ENCODE measurements at places on chromosomes 7 and 10.
A peak's percentile ranks its signal among the peaks of the same experiment; 100 is the strongest.

- no peak for DNase-seq
These were observed 17.0 kb upstream of the TTYH3 start for GRCh38 chr7:2614631-2615330.

- DNase-seq = no peak
These were observed 343.7 kb downstream of the GLRX3 start for GRCh38 chr10:130479926-130480325.

- DNase-seq = no peak
These were observed 19.8 kb downstream of the CEP41 start for GRCh38 chr7:130420943-130421578.

- no peak for DNase-seq
These were observed 5.7 kb downstream of the SEMA3A start for GRCh38 chr7:84188786-84189405.

DNA sequence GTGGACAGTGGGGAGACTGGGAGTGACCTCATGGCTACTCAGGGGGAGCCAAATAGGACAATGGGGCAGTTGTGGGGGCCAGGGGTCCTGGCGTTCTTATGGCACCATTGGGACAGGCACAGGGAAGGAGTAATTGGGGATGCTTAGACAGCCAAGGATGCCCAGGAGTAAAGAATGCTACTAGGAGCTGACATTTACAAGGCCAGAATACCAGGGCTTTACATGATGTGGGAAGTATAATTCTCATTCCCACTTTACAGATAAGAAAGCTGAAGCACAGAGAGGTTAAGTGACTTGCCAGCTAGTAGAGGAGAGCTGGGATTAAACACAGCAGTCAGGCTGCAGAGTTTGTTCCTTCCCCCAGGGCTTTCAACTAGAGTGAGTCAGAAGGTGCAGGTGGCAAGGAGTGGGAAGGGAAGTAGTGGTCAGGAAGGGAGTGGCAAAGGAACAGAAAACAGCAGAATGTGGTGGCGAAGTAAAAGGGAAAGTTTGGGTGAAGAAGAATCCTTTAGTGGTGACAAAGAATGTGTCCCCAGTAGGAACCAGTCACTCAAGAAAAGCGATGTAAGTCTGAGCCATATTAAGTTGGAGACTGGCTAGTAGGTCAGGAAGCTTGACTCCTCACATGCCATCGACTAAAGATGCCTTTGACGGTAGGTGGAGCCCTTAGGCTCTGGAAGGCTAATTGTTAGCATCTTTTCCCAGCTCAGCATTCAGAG is 32.8 kb downstream of the CPVL start:
- peak; percentile 6 for DNase-seq

DNA sequence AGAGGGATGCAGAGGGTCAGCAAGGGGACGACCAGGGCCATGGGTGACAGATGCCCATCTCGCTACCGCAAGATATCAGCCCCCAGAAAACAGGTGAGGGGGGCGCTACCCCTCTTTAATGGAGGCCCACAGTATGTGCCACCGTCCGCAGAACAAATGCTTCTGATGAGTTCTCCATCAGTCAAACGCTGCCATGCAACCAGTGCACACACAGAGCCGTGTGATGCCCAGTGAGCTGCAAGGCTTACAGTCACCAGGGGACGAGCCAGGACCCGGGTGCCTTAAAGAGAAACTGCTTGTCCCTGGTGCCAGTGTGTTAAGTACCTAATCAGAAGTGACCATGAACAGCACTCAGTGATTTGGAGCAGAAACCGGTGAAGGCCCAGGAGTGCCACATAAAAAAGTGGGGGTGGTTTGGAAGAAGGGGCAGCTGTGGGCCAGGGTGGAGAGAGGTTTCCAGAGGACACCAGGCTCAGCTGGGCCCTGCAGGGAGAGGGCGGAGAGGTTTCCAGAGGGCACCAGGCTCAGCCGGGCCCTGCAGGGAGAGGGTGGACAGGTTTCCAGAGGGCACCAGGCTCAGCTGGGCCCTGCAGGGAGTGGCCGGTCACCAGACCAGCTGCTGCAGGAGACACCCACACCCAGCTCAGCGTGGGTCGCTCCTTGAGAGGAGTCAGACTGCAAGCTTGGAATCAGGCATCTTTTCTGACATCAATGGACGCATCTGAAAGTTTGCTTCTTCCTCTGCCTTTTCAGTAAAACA is 50.9 kb downstream of the TCERG1L start:
- DNase-seq = no peak

DNA sequence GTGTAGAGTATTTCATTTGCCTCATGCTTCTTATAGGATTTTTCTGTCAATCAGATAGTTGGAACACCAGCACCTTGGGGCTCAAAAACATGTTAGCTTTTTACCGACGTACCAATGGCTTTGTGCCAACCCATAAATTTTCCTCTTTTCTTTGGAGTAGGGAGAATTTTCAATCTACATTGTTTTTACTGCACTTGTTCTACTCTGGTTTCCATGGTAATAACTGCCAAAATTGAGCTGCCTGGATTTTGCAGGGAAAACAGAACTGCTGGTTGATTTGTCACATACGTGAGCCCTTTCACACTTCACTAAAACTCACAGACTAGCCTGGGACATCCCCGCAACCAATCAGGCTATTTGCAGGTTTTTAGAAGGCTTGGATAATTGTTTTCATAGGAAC is 189.7 kb downstream of the ARHGAP21 start:
- no peak for DNase-seq

GRCh38 chr7:152122540-152122939 is 97.1 kb downstream of the GALNT11 start:
- DNase-seq = no peak

DNA sequence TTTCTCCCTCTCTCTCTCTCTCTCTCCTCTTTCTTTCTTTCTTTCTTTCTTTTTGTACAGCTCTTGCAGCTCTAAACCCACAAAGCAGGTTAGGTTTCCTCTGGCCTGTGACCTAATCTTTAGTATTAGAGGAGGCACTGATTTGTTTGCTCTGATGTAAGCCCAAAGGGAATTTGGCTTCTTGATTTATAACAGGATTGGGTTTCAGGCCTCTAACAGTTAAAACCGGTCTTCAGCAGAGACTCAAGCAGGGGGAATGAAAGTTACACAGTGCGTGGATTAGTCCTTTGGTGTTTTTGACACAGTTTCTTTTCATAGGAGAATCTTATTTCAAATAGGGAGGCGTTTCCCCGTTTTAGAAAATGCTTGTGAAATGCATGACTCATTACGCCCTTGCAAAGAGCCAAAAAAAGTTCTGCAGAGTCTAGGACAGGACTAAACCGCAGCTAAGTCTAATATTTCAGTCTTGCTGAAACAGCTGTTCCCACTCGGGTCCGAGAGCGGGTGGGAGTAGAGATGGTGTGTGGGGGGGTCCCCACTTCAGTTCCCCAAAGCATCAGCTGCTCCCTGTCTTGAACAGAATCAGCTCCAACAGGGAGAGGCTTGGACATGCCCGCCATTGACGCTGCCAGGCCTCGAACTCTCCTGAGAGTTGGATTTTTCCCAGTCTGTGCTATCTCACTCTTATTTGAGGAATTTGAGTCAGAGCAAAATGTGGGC is 296.5 kb upstream of the PITRM1 start:
- no peak for DNase-seq

- DNase-seq = no peak
These were observed 52.4 kb upstream of the DLX6 start for GRCh38 chr7:96952974-96953391.

DNA sequence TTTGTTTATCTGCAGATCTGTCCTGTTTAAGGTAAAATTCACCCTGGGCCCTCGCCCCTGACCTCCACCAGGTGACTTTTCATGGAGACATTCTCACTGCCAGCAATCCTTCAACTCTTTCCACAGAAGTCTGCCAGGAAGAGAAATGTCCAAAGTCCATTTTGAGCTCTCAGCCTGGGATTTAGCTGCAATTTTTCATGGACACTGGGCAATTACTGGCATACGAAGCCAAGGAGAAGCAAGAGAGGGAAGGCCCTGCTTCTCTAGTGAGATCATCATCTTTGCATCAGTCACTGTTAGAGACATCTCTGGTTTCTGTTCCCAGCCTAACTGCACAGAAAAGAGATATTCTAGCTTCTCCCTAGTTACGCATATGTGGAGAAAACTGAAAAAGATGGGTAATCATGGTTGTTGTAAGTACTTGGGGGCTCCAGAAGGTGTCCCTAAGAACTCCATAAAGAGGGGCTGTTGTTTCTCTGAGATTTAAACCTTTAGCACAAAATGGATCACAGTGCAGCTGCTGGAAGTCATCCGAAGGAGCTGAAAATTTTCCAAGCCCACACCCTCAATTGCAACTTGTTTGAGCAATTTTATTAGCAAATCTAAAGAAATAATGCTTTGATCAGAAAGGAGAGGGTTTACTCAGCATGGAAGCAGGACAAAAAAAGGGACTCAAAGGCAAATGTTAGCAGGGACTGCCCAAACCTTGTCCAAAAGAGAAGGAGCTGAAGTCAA is 168.9 kb downstream of the SNX10 start:
- DNase-seq = no peak

- DNase-seq = no peak
These were observed 156.7 kb downstream of the MBL2 start for GRCh38 chr10:52615756-52616394.

GRCh38 chr10:80414142-80414895 is 6.0 kb downstream of the PRXL2A start:
- no peak for DNase-seq

- peak; percentile 28 for DNase-seq
These were observed 158.0 kb upstream of the KLF6 start for GRCh38 chr10:3942937-3943489.

GRCh38 chr10:96767611-96768010 is 47.3 kb upstream of the PIK3AP1 start:
- DNase-seq = no peak

DNA sequence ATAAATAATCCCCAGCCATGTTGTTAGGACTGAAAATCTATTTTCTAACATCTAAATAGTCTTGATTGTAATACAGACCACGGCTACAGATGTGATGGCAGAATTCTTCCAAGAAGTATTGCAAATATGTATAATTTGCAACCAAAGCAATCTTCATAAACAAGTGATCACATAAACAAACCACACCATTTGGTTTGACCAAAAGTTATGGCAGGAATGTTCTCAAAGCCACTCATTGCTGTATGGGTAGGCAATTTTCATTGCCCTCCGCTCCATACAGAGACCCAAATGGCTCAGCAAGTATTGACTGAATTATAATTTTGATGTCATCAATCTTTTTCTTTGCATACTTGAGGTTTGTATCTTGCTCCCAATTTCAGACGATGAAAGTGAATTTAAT is 19.0 kb upstream of the RHOBTB1 start:
- no peak for DNase-seq

GRCh38 chr10:124470544-124471434 is 9.2 kb downstream of the LHPP start:
- DNase-seq = no peak

GRCh38 chr10:125531465-125531864 is 151.5 kb downstream of the TEX36 start:
- no peak for DNase-seq

- peak; percentile 86 for DNase-seq
These were observed 21.6 kb upstream of the LIMK1 start for GRCh38 chr7:74061840-74062539.

- no peak for DNase-seq
These were observed 34.9 kb upstream of the PTF1A start for GRCh38 chr10:23157239-23157681.

DNA sequence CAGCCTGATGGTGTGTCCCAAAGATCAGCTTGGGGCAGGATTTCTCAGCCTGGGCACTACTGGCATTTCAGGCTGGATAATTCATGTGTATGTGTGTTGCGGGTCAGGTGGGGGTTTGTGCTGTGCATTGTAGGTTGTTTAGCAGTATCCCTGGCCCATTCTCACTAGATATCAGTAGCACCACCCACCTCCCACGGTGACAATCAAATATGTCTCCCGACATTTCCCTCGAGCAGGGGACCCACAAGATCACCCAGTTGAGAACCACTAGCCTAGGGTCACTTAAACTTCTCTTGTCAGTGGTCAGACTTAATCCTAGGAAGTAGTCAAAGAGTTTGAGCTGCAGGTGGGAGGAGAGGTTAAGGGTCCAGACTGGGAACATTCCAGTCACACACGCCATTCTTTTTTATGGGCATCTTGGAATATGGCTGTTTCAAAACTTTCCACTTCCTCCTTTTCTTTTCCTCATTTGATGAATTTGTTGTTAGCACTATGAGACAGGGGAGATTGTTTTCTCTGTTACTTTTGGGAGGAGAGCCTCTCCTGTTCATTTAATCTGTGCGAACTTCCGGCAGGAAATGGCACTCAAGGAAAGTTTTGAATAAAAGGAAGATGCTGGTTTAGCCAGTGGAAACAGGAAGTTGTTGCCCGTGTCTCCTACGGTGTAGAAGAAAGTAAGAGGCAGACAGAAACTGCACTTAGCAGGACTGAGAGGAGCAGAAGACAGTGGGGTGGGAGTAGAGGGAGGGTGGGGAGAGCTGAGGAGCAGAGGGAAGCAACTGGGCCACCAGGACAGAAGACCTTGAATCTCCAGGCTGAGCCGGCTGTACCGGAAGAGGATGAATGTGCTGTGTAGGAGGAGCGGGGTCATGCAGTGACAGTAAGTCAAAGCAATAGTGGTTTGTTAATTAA is 17.6 kb upstream of the EXOC6 start:
- DNase-seq = no peak

DNA sequence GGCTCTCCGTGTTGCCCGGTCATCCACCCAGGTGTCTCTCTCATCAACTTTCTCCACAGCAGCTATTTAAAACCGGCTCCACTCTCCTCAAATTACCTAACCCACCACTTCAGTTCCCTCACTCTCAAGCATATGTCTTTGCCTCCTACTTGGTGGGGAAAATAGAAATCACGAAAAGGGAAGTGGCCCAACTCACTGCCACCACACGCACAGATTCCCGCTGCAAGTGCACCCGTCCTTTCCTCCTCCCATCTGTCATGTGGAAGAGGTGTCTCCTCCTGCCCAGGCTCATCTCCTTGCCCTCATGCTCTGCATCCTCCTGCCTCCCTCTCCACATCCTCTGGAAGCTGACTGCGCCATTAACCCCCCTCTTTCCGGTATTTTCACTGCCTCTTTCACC is 80.8 kb upstream of the MKX start:
- no peak for DNase-seq

- DNase-seq = peak; percentile 62
These were observed 822 bp downstream of the ZNF800 start for GRCh38 chr7:127391591-127392181.

GRCh38 chr10:72455889-72456595 is 101.3 kb upstream of the DNAJB12 start:
- no peak for DNase-seq

GRCh38 chr10:86083664-86084175 is 282.9 kb downstream of the GRID1 start:
- DNase-seq = no peak

DNA sequence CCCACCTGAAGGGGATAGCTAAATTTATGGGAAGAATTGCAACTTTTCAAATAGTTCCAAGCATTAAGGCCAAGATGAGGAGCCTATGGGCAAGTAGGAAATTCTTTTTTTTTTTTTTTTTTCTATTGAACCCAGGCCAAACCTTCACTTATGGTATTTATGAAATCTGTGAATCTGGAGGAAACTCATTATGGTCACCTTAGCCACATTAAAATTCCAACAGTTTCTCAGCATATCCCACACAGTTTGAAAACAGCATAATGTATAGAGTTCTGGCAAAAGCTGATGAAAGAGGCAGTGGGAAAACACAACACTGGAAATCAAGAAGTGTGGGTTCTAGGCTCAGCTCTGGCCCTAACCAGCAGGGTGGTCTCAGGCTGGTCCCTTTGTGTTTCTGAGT is 236.9 kb downstream of the PTEN start:
- DNase-seq = no peak

GRCh38 chr10:1086787-1087186 is 30.6 kb downstream of the WDR37 start:
- DNase-seq = no peak

- DNase-seq = no peak
These were observed 102.1 kb downstream of the PPP1R17 start for GRCh38 chr7:31788883-31789680.

GRCh38 chr10:120634659-120635058 is 177.6 kb downstream of the PLPP4 start:
- DNase-seq = no peak

All from CD4-positive, alpha-beta T cell treated with Interleukin-12 subunit alpha and Interleukin-12 subunit beta, for 1 hour (primary cell).